Left lung (tissue), 14 donors: ENCODE measurements at places on chromosomes 6 and 20. TPM values are rescaled to one million over a fixed set of nuclear protein-coding genes. Genes with fewer than 3 reads are reported as not detected.
A peak's percentile ranks its signal among the peaks of the same experiment; 100 is the strongest.

DNA sequence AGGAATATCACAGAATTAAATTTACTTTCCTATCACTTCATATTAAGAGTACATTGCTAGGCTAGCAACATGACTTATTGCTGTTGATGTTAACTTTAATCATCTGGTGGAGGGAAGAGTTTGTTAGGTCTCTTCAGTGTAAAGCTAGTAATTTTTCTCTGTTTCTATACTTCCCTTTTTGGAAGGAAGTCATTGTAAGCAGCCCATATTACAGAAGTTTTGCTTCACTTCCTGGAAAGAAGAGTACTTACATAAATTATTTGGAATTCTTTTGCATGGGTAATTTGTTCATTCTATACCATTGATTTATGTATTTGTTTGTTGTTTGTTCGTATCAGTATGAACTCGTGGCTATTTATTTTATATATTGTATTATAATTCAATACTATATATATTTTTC lies 405.2 kb downstream of the RFPL4B start:
- no peak for DNase-seq

DNA sequence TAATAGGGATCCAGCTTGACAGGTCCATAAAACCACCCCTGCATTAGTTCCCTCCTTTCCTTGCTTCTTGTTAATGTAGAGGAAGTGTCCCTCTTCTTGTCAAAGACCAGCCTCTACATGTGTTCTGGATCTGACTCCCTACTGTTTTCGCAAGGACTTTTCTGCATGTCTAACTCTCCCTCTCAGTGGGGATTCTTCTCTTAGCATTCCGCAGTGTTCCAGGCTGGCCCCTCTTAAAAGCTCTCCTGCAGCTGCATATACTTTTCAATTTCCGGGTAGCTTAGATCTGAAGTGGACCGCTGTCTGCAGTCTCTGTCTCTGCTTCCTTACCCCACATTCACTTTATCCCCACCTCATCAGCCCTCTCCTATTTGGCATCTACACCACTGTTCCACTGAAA lies 96.1 kb upstream of the MAN1A1 start:
- no peak for DNase-seq

GRCh38 chr6:786946-787763 lies 94.2 kb upstream of the EXOC2 start:
- DNase-seq, result no peak

- peak; percentile 40 for DNase-seq
Measured at GRCh38 chr6:143059663-143060353, 881 bp upstream of the AIG1 start.

- no peak for DNase-seq
Measured at GRCh38 chr20:42392442-42392841, 774.3 kb upstream of the CHD6 start.

- no peak for DNase-seq
Measured at GRCh38 chr20:40294175-40294574, 394.9 kb downstream of the MAFB start.

- no peak for DNase-seq
Measured at GRCh38 chr20:6355754-6356451, 233.1 kb upstream of the FERMT1 start.

- no peak for DNase-seq
Measured at GRCh38 chr20:40887105-40887504, 141.5 kb upstream of the TOP1 start.

DNA sequence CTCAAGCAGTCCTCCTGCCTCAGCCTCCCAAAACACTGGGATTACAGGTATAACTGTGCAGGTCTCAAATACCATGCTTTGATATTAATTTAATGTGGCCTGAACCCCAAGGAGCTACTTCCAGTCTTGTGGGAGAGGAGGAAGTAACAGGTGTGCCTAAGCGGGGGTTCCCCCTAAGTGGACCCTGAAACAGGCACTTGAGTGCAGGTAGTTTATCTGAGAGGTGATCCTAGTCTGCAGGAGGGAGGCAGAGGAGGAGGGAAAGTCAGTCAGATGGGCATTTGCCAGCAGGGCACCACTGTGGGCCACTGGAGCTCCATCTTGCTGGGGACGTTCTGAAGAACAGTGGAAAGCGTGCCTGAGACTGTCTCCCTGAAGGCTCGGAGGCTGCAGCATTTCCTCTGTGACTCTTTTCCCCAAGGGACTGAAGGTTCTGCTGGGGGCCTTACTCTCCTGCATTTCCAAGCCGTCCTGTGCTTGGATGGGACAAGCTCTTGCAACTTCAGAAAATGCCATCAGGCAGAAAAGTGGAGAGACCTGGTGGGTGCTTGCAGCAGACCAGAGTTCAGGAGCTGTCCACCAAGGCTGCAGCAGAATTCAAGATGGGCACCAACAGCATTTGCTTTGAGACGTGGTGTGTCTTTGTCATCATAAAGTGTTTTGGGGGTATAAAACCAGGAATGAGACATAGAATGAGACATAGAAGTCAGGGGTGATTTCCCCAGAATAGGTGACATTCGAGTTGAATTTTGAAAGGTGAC lies 4.6 kb upstream of the DLGAP4 start:
- DNase-seq, result no peak

DNA sequence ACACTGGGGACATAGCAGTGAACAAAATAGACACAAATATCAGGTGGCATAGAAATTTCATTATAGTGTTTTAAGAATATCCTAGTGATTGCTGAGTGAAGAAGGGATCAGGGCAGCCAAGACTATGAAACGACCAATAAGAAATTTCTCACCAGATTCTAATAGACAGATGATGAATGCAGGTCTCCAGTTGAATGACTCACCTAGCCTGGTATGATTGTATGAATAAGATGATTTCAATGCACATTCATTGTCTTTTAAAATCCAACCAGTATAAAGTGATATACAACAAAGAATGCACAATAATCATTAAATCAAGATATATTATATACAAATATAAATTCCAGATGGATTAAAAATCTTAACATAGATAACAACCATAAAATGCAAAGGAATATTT lies 124.5 kb upstream of the TENT5A start:
- DNase-seq, result no peak

- no peak for DNase-seq
Measured at GRCh38 chr6:39634646-39635341, 90.4 kb downstream of the KIF6 start.

- DNase-seq, result no peak
Measured at GRCh38 chr6:134809130-134809529, 140.8 kb downstream of the ALDH8A1 start.

DNA sequence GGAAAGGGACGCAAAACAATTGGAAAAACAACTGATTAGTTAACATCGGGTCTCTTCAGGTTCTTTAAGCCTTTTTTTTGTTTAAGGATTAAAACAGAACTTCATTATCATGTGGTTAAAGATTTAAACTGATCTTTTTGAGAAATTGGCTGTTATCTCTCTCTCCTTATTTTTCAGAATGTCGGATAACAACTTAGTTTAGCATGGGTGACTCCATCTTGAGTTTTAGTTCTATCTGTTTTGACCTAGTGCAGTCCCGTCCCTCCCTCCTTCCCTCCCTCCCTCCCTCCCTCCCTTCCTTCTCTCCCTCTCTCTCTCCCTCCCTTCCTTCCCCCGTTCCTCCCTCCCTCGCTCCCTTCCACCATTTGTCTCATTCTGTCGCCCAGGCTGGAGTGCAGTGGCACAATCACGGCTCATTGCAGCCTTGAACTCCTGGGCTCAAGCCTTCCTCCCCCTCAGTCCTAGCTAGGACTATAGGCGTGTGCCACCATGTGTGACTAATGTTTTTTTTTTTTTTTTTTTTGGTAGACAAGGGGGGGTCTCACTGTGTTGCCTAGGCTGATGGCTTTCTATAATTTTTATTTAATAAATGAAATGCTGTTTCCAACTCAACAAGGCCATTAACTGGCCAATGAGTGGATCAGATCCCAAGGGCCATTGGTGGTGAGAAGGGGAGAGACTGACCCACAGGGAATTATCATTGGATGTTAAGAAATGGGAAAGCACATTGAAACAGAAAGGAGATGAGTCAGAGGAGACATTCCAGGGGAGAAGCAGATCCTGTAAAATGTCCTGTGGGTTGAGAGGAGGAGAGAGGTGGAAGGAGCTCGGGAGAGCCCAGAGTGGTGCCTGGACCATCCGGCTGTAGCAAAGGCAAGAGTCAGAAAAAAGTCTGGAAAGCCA lies 13.6 kb downstream of the BAK1 start:
- no peak for DNase-seq

GRCh38 chr20:1868856-1869255 lies 26.4 kb upstream of the SIRPA start:
- no peak for DNase-seq

- DNase-seq, result peak; percentile 62
Measured at GRCh38 chr6:134840086-134840867, 109.6 kb downstream of the ALDH8A1 start.

DNA sequence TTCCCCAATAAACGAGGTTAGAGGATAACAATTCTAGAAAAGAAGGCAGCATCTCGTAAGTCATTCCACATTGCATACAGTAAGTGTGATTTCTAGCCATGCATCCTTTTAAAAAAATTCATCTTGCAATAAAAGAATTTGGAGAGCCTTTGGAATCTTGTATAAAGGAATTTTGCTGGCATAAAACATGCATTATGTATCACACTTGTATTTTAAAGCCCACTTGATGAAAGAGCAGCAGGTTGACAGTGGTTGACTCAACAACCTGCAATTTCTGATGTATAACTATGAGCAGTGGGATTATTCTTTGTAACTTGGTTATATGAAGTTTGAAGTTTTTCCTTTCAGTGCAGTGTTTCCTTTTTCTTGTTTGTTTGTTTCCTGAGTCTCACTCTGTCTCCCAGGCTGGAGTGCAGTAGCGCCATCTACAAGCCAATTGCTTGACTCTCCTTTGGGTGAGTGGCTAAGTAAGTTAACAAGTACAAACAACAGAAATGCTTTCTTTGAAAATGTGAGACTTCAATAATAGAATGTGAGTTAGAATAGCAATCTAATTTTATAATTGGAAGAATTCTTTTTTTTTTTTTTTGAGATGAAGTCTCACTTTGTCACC lies 39.9 kb downstream of the JARID2 start:
- DNase-seq, result no peak

- no peak for DNase-seq
Measured at GRCh38 chr6:7721649-7722048, 4.2 kb upstream of the BMP6 start.

- no peak for DNase-seq
Measured at GRCh38 chr6:50850223-50851048, 31.8 kb downstream of the TFAP2B start.

DNA sequence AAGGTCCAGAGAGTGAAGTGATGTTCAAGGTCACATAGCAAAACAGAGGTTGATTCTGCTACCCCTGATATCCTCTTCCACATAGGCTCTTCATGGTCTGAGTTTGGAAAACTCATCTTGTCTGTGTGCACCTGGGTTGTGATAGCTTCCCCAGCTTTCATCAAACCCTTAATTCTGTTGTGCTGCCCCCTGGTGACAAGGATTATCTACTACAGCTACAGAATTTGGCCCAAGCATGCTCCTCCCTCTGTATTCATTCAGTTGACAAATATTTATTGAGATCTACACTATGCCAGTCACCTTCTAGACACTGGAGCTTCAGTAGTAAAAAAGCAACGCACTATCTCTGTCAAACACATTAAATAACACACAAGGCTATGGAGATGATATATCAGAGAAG lies 50.4 kb downstream of the SMPDL3A start:
- peak; percentile 48 for DNase-seq

PKIB gene
- 2.3 TPM for total RNA-seq

TSBP1 gene
- total RNA-seq, result not detected

PNPLA1 gene
- 2.0 TPM for total RNA-seq

ISM1 gene
- 0.71 TPM for total RNA-seq

SLPI gene
- total RNA-seq, result 672 TPM
